Lung (tissue), 17 donors: ENCODE measurements at places on chromosomes 2 and 18. TPM values are rescaled to one million over a fixed set of nuclear protein-coding genes. Genes with fewer than 3 reads are reported as not detected.

Gene KHK
- 7.6 TPM for total RNA-seq

- DNase-seq, result no peak
These were observed 245.8 kb downstream of the PAX3 start for GRCh38 chr2:222052934-222053367.

Gene TUBB8B
- not detected for total RNA-seq

DNA sequence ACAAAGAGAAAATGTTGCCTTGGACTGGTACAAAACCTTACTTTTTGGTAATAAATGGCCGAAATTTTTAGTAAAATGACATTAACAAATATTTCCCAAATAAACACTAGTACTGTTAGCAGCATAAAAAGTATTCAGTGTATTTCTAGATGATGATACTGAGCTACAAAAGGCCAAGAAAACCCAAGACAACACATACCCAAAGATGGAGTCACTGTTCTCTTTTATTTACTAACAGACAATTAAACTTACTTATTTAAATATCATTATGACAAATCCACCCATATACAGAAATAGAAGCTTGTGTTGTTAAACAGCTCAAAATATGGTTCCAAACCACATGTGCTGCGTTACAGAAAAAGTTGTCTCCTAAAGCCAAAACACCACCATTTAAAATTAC is 239.9 kb downstream of the ZEB2 start:
- no peak for DNase-seq

DNA sequence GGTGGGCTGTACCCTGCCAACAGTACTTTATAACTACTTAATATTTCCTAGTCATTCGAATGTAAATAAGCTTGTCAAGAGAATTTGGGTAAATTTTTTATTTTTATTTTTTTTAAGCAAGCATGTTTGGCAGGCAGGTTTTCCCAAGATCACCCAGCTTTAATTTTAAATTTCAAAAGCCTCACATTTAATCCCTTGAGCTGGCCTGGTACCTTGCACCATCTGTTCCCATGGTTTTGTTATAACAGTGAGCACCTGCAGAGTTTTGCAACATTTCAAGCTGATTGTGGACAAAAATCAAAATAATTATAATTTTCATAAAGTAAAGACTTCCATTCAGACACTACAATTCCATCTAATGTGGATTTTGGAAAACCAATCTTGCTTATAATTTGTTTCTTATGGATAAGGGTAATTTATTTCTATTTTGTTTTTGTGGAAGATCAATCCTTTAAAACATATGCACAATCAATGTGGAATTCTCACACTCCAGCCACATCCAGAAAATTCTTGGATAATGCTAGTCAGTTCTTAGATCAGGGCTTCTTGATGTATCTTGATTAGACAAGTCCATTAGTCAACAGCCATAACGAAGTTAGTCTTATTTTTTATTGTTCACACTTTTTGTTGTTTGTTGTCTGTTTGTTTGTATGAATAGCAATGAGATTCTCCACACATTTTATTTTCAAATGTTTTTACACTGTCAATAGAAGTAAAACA is 689.3 kb downstream of the NR4A2 start:
- DNase-seq, result no peak

- DNase-seq, result no peak
These were observed 12.1 kb downstream of the PLEKHH2 start for GRCh38 chr2:43648994-43649701.

- peak; percentile 85 for DNase-seq
These were observed 128.7 kb upstream of the L3MBTL4 start for GRCh38 chr18:6543330-6543908.

DNA sequence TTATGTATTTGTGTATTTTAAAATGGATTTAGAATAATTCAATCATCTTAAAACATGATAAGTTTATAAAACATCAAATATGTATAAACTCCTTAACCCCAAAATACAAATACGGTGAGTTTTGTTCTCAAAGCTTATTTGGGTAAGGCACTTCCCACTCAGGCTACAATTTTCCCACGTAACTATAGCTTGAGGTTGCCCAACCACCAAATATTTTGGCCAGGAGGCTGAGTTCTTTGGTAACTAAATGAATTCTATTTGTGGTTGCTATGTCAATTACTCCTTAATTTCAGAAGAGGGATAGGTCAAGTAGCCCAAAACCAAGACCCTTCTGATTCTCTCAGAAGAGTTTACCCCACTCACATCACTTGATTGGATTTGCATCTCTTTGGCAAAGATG is 70.4 kb downstream of the MYL12B start:
- DNase-seq, result no peak

- DNase-seq, result peak; percentile 61
These were observed 106.4 kb downstream of the POLE4 start for GRCh38 chr2:75064691-75065396.

- DNase-seq, result peak; percentile 65
These were observed 28.3 kb upstream of the ITGB6 start for GRCh38 chr2:160228141-160228917.

DNA sequence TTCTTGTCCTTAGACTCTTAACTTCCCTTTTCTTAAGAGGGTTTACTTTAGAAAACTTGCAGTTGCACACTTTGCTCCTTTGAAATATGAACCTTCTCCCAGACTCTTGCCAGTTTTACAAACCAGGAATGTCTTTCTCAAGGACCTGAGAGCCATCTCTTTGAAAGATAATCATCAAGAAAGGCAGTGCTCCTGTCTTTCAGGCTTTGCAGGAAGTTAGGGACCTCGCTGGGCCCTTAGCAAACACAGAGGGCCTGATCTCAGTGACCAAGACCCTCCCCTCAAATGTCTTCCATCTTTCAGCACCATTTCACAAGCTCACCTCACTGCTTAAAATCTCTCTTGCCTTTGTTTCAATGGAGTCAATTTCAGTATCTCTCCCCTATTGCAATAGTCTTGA is 32.0 kb upstream of the NYAP2 start:
- no peak for DNase-seq

Gene FHL2
- 6.8 TPM for total RNA-seq

GRCh38 chr2:44136252-44136651 is 32.4 kb upstream of the PPM1B start:
- no peak for DNase-seq
